ENCODE measurements at places on chromosomes 7 and 10.

DNA sequence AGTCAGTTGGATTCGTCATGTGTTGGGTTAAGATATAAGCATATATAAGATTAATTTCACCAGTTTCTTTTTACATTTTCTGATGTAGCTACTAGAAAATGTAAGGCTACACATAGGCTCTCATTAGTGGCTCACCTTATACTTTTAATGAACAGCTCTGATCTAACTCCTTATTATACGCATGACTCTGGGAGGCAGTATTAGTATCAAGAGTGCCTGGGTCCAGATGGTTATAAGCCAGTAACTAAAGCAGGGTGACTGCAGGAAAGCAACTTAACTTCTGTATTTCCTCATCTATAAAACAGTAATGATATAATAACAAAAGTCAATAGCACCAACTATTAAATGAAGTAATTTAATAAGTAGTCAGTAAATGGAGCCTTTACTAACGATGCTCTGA, 1.4 kb upstream of the ELMO1 start:
- DNase-seq = no peak

DNA sequence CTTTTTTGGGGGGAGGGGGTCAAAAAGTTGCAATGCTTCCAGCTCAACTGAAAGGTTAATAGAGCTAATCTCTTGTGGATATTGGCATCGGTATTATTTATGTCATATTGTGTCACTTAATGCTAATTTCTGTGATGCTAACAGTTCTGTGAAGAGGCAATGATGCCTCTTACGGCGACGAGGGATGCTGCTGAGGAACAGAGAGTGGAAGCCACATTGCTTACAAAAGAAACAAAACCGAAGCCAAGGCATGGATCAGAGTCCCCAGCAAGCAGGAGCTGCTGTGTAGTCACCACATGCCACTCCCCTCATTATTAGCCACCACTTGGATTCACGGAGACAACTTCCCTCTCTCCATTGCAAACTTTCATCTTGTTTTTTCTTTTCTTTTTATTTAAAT, 536.5 kb upstream of the MGMT start:
- no peak for DNase-seq

GRCh38 chr10:992871-993270, 4.6 kb downstream of the GTPBP4 start:
- DNase-seq = no peak

- no peak for DNase-seq
These were observed 25.9 kb upstream of the RNF32 start for GRCh38 chr7:156614434-156615264.

- no peak for DNase-seq
These were observed 30.7 kb upstream of the ELOVL3 start for GRCh38 chr10:102195296-102195870.

DNA sequence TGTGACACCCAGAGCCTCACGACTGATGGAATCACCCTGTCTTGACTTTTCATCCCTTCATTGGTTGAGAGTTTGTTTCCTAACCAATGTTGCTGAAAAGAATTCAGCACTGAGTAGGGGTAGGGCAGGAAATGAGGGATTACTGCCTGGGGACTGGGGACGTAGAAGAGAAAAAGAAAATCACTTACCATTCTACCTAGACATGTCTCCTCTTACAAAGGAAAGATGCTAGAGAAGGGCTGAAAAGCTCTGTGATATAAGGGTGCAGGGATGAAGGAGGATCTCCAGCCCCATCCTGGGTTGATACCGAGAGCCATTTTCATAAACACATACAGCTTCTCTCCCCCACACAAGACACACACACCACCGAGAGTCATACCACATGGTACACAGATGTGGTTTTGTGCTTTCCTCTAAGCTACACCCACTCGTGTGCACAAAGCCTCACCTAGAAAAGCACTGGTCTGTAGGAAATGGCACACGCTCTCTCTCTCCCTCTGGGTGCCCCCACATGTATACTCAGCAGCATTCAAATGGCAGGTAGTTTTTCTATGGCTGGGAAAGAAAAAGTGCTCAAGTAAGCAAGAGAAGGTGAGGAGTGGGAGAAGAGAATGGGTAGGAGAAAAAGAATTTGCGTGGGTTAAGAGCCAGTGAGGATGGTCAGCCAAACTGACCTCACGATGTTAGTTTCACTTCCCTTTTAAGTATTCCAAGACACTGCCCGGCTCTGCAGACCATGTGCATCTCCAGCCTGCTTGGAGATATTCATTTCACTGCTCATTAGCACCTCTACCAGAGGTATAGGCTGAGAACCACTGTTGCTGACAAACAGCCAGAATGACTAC, 85.8 kb downstream of the CALD1 start:
- no peak for DNase-seq

DNA sequence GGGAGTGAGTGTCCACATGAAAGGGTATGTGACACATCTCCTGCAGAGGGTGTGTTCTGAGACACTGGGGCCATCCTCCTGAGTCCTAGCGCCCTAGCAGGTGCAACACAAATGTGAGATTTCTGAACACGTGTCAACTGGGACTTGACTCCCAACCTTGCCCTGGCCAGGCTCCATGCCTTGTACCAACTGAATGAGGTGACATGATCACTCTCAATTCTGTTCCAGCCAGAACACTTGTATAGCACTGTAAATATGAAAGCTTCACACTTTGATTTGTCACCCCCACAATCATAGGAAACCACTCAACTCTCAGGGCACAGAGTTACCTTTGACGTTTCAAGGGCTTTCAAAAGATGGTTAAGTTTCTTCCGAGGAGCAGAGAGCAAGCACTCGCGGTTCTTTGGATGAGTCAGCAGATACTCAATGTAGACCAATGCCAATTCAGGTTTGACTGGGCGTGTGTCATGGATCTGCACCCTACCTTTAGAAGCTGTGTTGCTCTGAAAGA, 48.6 kb downstream of the NCAPG2 start:
- peak; percentile 36 for DNase-seq

DNA sequence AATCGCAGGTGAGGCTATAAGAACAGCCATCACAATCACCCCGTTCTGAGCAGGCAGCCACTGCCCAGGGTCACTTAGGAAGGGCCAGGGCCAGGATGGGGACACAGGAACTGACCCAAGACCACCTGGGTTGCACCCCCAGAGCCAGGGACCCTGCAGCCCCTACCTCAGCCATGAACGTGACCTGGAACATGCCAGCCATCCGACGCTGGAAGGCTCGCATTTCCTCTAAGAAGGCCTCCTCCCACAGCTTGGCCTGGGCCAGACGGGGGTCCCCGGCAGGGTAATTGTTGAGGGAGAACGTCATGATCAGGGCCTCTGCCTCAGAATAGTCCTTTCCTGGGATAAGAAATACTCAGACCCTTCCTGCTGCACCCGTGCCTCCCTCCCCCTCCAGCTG, 5.0 kb downstream of the NPC1L1 start:
- DNase-seq = no peak

- DNase-seq = no peak
These were observed 1619.6 kb upstream of the LRRTM3 start for GRCh38 chr10:65306201-65306600.

DNA sequence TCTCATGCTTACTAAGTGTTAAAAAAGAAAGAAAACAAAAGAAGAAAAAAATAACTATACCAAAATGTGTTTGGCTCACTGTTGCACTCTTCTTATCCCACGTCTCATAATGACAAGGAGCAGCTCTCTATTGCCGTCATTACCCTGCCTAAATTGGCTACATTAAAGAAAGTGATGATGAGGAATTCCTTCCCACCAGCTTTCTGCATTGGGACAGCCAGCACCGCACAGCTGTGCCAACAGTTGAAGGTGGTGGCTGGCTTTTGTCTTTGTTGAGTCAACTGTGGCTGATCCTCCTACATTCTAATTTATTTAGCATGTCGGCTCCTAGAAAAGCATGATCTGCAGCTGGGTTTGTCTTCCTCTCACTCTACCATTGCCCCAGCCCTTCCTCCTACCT, 751.8 kb downstream of the KCNMA1 start:
- no peak for DNase-seq

DNA sequence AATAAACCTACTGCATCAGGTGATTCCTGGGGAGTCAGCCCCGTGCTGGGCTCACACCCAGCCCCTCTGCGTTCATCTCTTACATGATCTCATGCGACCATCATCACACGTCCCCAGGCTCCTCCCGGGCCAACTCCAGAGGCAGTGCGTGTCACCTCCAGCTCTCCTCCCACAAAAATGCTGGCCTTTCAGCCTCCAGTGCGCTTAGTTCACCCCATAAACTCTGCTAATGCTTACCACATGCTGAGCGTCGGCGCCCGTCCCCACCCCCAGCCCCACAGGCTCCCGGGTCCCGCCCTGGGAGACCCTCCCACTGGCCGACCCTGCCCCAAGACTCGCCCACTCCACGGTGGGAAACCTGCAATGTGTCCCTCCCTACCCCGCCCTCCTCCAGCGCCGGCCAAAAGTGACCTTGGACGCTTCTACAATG, 816 bp upstream of the SDK1 start:
- no peak for DNase-seq

DNA sequence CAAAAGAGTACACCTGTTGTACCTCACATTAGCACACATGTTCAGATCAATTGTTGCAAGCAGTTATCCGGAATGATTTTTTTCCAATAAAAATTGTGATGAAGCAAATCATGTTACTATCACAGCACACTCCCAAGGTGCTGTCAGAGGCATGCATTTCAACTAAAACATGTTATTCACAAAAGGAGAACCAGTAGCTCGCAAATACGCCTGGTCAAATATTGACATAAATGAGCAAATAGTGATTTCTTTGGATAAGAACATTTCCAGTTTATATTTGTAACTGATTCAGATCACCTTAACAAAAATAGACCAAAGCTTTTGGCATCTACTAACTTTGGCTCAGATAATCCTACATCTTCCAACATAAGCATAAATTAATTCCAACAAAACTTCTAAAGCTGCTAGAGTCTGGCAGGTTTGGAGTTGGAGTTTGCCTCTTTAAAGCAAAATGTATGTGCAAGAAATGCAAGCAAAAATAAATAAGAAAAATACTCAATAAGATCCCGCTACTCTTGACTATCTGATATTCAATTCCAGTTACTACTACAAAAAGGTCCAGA, 208.0 kb downstream of the SFMBT2 start:
- no peak for DNase-seq

DNA sequence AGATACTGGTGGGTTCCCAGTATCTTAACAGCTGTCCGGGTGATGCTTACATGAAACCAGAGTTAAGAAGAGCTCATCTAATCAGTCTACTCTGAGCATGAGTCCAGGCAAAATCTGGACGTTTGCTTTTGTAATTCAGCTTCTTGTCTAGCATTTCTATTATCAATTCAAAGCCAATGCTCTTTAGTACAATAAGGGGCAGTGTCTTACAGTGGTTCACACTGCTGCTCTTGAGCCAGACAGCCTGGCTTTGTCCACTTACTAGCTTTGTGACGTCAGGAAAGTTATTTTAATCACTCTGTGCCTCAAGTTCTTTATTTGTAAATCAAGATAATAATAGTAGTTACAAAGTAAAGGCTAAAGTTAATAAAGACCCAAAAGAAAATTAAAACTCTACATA, 227.3 kb upstream of the TCF7L2 start:
- no peak for DNase-seq

DNA sequence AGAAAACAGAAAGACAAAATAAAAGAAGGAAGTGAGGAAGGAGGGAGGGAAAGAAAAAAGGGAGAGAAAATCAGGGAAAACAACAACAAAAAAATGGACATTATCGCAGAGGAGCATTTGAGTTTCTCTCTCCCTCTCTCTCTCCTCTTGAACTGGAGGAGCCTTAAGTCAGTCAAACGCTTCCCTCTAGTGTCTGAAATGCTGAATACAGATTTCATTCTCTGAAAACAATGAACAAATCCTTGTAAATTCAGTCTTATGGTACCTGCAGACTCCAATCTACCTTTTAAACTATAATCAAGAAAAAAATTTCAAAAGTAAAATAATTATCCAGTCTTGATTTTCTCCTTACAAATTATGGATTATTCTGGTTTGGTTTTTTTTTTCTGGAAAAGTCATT, 89.2 kb upstream of the PFKP start:
- no peak for DNase-seq
